ENCODE measurements at places on chromosomes 7 and 10.
A peak's percentile ranks its signal among the peaks of the same experiment; 100 is the strongest.

GRCh38 chr10:90787393-90788198 lies 70.2 kb downstream of the HTR7 start:
- DNase-seq, result no peak

- DNase-seq, result no peak
These were observed 45.1 kb upstream of the MET start for GRCh38 chr7:116626886-116627285.

- DNase-seq, result no peak
These were observed 1.8 kb downstream of the COA1 start for GRCh38 chr7:43727494-43727893.

DNA sequence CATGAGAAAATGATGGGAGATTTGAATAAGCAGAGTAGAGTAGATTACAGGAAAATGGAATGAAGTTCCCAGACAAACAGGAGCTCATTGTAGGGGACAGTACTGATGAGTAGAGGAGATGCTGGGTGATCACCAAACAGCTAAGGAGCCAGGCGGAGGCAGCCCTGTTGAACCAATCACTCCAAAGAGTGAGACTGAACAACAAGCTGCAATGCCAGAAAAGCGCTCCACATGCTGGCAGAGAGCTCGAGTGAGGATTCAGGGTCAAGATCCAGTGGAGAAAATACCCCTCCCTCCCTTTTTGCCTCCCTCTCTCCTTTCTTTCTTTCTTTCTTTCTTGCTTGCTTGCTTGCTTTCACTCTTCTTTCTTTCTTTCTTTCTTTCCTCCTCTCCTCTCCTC lies 133.3 kb downstream of the PFKFB3 start:
- DNase-seq, result peak; percentile 26

DNA sequence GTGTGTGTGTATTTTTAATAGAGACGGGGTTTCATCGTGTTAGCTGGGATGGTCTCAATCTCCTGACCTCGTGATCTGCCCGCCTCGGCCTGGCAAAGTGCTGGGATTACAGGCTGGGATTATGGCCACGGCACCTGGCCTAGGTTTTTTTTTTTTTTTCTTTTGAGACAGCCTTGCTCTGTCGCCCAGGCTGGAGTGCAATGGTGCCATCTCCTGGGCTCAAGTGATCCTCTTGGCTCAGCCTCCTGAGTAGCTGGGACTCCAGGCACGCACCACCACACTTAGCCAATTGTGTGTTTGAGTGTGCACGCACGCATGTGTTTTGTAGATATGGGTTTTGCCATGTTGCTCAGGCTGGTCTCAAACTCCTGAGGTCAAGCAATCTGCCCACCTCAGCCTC lies 629.8 kb downstream of the ETV1 start:
- no peak for DNase-seq

DNA sequence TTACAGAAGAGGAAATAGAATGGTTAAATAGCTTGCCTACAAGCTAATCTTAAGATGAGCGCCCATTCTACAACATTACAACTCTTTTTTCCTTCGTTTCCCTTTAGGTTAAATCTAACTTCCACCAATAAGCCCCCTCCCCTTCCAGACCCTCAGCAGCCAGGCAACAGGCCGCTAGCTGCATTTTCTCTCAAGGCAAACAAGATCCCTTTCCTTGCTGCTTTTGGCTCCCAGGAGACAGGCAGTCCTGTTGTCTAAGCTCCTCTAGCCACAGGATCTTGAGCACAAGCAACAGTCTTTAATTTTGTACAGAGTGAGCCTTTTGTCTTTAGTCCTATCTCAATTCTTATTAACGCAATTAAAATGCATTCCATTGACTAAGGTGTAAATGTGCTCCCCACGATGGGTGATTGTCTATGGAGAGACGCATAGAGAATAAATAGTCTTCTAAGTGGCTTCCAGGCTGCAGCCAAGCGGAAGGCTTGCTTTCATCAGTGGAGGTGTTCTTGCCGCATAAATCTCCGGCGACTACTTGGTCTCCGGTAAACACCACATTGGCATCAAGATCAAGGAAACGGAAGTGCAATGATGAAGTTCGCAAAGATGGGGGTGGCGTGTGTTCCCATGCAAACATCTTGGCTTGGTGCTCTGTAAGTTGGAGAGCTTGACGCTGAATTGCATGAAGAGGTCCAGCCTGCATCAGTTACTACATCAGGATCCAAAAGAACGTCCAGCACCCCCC lies 181.9 kb upstream of the LYZL2 start:
- no peak for DNase-seq

- no peak for DNase-seq
These were observed 362.9 kb upstream of the ZNF32 start for GRCh38 chr10:44011603-44011981.

- no peak for DNase-seq
These were observed 13.5 kb upstream of the OCM start for GRCh38 chr7:5867060-5867459.

GRCh38 chr10:110754375-110755105 lies 110.4 kb downstream of the RBM20 start:
- no peak for DNase-seq

DNA sequence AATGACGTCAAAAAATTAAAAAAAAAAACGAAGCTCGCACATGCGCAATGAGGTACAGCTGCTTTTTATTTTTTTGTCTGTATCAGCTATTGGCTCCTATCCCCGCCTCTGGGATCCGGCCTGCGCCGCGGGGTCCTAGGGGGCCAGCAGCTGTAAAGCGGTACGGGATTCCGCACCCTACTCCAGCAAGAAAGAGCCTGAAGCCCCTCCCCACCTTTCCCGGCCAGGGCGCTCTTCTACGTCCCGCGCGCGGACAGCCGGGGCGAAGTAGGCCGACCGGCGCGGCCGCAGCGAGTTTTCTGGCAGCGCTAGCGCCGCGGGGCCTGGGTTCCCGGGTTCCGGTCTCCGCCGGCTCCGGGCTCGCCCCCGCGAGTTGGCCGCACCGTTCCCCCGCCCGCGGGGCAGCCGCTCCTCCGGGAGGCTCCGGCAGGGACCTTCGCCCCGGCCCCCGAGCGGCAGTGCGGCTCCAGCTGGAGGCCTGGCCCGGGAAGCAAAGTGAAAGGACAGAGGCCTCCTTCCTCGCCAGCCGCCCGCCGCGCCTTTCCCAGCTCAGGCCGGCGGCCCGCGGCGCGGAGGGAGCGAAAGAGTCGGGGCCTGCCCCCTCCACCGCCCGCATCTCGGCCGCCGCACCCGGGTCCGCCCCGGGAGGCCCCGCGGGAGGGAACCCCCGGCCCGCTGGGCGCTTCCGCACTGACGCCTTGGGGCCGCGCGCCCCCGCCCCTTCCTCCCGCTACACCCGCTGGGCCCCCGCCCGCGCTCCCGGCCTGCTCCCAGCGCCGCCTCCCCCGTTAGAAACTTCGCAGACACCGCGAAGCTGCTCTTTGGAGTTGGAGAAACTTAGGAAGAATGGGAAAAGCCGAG lies 4.7 kb upstream of the SPAG6 start:
- peak; percentile 83 for DNase-seq

DNA sequence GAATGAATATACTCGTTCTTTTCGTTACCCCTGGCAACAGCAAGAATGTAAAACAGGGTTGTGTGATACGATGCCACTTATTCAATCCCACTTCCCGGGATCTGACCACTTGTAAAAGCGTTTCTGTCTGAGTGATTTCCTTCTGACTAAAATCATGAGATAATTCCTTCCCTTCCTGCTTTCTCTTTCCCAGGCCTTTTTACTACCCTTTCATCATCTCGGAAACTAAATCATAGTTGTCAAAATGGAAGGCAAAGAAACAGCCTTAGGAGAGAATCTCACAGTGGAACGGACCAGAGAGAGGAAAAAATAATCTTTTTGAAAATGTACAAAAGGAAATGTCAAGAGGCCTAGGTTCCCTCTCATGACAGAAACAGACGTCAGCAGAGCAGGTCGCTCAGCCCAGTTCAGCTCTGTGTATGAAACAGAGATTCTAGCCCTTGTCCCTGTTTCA lies 29.8 kb downstream of the DIP2C start:
- no peak for DNase-seq

GRCh38 chr10:72133517-72133916 lies 45.2 kb upstream of the SPOCK2 start:
- DNase-seq, result no peak
